ENCODE measurements at places on chromosomes 2 and 18.

DNA sequence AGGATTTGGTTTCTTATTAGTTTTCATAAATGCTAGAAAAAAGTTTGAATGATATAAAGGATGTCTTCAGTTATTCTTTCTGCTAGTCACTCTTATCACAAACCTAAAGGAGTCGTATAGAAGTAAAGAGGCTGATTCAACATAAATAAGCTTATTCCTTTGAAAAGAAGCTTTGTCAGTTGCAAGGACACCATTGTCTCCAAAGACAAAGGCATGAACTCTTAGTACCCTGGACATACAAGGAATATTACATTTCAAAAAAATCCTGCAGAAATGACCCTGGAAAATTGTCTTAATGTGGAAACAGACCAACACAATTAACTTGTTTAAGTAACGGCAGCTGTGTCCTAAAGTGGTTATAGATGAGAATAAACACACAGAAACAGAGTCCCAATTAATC lies 528.0 kb downstream of the CPS1 start:
- no peak for DNase-seq

DNA sequence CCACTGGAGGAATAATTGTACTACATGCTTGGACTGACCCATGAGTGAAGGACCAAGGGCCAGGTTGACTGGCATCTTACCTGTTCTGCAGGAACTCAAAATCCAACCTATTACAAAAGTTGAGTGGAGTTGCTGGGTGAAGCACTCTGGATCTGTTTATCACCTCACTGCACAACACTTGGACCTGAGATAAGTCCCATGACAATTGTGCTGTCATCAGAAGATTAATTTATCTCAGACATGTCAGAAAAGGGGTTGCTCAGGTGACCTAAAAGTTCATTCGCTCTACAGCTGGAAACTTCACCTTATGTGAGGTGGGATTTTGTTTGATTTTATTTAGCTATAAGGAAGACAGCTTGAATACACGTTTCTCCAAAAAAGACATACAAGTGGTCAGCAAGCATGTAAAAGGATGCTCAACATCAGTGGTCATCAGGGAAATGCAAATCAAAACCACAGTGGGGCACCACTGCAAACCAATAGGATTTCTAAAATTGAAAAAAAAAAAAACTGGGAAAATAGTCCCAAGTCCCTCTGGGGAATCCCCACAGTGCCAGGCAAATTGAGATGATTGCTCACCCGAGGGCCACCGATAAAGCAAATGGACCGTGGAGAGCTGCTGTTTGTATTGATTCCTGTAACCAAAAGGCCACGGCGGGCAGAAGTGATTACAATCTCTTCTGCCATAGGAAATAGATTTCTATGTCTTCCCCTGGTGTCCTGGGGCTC lies 65.8 kb upstream of the SLC35F5 start:
- no peak for DNase-seq

DNA sequence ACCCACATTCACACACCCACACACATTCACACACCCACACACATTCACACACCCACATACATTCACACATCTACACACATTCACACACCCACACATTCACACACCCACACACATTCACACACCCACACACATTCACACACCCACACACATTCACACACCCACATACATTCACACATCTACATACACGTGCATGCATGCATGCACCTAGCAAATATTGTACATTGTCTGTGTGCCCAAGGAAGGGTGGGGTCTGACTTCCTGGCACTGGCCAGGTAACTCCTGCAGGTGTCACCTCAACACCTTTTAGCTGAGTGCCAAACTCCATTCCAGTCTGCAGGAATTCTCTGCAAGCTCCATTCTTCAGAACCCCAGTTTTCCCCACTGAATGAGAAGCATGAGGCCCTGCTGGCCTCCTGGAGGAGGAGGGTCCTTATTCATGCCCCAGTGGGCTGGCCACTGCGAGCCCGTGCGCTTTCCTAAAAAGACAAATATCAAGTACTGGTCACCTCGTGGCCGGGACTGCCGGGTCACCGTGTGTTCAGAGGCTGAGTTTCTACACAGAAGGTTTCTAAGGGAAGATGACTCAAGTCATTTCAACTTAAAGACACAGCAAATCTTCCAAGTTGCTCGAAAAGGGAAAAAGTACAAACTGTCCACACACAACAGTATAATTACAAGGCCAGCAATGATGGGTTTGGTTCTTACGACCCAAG lies 131.5 kb downstream of the HDAC4 start:
- DNase-seq, result no peak

- DNase-seq, result no peak
These were observed 12.8 kb upstream of the MATN3 start for GRCh38 chr2:20025065-20025786.

DNA sequence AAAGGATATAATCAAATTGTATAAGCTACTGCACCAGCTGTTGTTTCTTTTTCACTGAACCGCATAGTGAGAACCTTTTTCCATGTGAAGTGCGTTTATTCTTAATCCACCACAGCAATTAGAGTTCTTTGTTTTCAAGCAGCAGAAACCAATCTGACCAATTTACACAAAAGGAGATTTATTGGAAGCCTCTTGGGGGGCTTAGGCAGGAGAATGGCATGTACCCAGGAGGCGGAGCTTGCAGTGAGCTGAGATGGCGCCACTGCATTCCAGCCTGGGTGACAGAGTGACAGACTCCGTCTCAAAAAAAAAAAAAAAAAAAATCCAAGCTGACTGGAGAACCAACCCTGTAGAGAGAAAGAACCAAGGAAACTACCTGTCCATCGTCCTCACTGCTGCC lies 10.0 kb downstream of the ADNP2 start:
- DNase-seq, result no peak

DNA sequence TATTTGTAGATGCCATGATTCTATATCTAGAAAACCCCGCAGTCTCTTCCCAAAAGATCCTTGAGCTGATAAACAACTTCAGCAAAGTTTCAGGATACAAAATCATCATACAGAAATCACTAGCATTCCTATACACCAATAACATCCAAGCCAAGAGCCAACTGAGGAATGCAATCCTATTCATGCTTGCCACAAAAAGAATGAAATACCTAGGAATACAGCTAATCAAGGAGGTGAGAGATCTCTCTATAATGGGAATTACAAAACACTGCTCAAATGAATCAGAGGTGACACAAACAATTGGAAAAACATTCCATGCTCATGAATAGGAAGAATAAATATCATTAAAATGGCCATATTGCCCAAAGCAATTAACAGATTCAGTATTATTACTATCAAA lies 551.4 kb upstream of the SLC39A10 start:
- DNase-seq, result no peak

GRCh38 chr2:190646780-190647522 lies 1.9 kb upstream of the NAB1 start:
- no peak for DNase-seq

DNA sequence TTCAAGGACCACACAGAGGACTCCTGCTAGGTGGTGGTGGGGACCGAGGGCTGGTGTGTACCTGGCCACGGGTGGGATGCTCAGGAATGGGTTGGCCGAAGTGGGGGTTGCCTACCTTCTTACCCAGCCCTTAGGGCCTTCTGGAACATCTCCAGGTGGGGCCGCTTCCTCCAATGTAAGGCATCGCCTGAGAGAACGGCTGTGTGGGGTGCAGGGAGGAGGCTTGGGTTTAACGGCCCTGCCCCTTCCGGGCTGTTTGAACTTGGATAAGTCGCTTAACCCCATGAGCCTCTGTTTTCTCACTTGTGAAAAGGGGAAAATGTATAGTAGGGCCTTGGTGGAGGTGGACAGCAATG lies 35.0 kb downstream of the EMILIN2 start:
- DNase-seq, result no peak

DNA sequence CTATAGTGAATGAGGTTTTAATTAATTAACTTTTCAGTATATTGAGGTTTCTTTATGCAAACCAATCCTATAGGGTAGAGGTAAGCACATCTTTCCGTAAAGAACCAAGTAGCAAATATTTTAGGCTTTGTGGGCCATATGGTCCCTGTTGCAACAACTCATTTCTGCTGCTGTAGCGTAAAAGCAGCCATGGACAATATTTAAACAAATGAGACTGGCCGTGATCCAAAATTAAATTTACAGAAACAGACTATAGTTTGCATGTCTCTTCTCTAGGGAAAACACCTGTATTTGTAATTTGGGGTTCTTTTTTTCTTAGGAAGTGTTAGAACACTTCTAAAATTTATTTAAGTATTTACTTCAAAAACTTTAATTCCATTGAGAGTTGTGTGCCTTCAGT lies 104.3 kb downstream of the KYNU start:
- no peak for DNase-seq

DNA sequence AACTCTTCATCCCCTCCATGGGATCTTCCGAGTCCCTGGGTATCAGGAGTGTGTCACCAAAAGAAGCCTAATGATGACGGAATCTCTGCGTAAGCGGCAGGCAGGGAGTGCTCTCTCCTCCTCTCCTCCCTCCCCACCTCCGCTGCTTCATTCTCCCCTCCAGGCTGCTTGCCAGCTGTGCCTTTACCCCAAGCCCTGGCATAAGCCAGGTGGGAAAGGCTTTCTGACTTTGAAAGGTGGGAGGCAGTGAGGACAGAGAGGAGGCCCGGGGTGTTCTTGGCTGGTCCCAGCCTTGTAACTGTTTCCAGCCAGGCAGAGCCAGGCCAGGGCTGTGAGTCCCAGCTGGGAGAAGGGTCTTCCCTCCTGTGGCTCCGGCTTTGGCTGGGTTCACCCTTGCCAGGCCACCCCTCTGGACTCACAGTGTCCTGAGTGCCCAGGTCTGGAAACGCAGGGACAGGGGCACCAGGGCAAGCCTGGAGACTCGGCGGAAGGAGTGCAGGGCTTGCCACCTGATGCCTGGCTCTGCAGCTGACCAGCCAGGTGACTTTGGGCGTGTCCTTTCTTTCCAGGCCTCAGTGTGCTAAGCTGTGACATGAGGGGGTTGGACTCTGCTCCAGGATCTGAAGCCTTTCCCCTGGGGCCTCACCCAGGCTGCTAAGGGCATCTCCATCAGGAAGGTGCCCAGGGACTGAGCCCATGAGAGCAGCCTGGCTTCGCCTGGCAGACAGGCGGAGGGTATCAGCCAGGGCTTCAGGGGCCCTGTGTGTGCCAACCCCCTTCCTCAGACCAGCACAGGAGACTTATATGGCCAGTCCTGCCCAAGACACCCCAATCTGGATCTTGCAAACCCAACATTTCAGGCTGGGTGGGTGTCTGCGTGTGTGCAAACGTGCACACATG lies 32.7 kb upstream of the HPCAL1 start:
- no peak for DNase-seq

DNA sequence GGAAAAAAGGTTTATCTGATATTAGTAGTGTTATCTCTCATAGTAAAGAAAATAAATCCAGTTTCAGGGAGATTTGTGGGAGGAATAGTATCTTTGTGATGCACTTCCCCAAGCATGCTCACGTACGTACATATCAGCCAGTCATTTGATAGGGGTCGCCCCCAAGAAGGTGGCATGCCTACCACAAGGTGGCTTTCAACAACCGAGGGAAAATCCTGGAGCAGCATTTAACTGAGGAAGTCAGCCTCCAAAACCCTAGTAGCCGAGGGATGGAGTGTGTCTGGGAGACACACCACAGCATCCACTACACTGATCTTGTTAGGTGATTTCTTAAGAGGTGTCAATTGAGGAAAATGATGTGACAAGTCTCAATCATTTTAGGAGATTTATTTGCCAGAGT lies 623.9 kb downstream of the NYAP2 start:
- no peak for DNase-seq

GRCh38 chr2:66563473-66563872 lies 128.5 kb downstream of the MEIS1 start:
- no peak for DNase-seq

DNA sequence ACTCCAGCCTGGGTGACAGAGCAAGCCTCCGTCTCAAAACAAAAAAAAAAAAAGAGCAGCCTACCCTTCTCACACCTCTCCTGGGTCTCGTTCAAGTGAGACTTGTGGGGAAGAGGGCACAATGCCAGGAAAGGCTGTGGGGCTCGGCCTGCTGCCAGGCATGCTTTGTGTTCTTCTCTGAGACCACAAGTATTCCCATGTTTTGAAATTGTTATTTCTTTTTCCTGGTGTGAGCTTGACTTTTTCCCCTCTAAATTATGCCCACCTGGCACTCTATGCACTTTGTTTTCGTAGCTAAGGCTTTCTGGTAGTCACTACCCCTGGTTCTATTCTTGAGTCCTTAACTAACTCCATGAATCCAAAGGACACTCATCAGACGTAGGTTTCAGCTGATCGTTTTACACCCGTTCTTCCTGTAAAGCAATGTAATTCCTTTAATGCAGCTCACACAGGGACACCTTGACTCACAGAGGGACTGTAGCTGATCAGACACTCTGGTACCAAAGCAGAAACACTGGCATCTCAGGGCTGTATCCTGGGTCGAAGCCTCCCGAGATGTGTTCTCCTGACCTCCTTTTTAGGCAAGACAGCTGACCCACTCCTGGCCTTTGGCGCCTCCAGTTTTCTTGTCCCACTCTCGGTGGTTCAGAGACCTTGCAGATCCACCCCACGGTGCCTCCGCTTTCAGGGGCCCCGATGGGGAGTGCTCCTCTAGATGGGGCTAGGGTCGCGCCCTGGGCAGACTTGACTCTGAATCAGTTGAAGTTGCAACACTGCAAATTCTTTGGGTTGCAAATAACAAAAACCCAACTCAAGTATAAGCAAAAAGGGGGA lies 193.3 kb upstream of the AGAP1 start:
- peak; percentile 11 for DNase-seq

GRCh38 chr2:233369897-233370685 lies 15.8 kb downstream of the DGKD start:
- no peak for DNase-seq

DNA sequence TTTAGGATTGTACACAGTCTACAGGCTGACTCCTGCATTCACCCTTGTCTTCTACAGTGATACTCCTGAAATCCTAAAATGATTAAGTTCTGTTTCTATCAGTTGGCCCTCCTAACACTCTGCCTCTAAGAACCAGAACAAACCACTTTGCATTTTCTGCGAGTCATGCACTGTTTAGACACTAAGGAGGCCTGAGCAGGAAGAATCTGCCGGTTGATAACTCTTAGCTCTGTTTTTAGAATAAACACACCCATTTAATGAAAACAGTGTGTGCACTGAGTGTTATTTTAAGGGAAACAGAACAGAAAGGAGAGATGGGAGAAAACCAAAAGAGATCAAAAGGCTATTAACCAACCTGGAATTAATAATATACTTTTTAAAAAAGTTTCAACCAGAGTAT lies 22.9 kb upstream of the SSB start:
- DNase-seq, result no peak

DNA sequence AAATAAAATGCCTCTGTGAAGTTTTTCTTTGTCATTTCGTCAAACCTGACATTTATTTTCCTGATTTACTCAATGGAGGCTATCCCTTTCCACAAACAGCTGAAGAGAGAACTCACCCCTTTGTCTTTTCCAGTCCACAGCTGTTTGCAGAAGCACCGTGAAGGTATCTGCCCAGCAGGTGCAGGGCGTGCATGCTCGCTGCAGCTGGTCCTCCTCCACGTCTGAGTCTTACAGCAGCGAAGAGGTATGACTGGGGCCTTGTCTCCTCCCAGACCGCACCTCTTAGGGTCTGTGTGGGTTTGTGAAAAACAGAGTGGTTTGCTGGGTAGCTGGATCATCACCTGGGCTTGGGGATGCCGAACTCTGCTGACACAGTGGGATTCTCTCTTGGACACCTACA lies 9.7 kb downstream of the SPP2 start:
- no peak for DNase-seq
